ENCODE measurements at places on chromosomes 13 and 19.
A peak's percentile ranks its signal among the peaks of the same experiment; 100 is the strongest.

DNA sequence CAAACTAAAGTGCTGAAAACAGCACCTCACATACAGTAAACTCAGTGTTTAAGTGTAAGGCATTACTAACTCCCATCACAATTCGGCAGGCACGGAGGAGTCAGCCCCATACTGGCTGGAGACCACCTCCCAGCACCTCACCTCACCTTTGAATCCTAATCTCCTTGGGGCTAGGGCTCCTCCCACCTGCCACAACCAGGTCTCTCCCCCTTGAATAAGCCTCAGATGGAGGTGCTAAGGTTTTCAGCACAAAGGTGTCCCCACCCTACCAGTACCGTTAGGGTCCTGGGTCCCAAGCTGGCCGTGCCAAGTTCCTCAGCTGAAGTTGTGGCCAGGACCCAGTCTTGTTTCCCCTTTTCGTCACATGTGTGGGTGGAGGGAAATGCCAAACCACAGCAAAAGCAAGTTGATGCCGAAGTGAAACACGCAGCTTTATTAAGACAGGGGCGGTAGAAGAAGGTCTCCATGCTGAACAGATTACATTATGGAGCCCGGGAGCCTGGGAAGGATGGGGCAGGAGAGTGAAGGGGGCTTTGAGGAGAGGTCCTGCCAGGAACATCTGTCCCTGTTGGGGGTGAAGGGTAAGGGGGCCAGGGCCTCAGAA is at the start of gene IGFLR1:
Gene IGFLR1 (minus strand): TSS at position 332 of the 604 bp plus-strand sequence. CDS start 1,272 bp downstream, outside the sequence.
- DNase-seq: peak; percentile 50

DNA sequence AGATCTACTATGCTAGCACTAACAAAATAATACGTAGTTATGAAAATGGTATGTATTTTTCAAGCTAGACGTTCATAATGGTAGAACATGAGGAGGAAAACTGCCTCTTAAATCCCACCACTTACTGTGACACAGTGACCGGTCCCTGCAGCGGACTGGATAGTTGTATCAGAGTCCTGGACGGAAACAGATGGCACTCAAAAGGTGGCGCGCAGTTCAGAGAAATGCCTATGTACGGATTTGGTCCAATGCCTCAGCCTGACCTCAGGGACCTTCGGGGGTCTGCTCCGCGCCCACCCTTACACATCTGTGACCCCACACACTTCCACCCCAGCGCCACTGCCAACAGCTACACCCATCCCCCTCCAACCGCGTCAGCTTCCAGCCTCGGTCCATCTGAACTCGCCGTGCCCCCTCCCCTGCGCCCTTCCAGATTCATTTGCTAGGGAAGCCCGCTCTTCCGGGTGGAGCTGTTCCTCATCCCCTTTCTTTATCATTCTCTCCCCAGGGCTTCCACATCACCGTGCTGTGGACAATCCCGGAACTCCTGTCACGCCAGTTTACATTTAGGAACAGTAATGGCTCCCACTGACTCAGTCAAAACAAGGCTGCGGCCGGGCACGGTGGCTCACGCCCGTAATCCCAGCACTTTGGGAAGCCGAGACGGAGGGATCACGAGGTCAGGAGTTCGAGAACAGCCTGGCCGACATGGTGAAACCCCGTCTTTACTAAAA is 792 bp upstream of the LENG8 start:
- no peak for DNase-seq

- DNase-seq: no peak
Measured at GRCh38 chr19:12873891-12874745, 7.1 kb downstream of the DNASE2 start.

GRCh38 chr13:106628936-106629659 is 61.2 kb upstream of the ARGLU1 start:
- no peak for DNase-seq

- DNase-seq: no peak
Measured at GRCh38 chr13:99045396-99045795, 67.5 kb upstream of the DOCK9 start.

DNA sequence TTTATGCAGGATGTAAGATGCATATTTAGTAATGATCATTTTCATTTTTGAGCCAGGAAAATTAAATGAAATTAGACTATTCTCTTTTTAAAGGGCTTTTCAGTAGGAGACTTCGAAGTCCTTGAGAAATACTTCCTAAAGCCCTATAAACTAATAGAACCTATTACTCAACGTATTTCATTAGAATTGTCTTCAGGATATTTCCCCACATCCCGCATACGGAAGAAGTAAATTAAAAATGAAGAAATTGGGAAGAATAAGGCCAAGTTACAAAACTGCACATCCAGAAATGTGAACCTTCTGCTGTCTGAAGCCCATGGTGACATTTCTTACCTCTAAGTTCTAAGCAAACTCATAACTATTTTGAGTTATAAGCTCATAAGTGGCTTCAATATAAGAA is 66.5 kb downstream of the RXFP2 start:
- no peak for DNase-seq

GRCh38 chr13:109870274-109870673 is 83.9 kb upstream of the IRS2 start:
- DNase-seq: no peak

- no peak for DNase-seq
Measured at GRCh38 chr13:59734393-59734792, 429.3 kb downstream of the DIAPH3 start.

DNA sequence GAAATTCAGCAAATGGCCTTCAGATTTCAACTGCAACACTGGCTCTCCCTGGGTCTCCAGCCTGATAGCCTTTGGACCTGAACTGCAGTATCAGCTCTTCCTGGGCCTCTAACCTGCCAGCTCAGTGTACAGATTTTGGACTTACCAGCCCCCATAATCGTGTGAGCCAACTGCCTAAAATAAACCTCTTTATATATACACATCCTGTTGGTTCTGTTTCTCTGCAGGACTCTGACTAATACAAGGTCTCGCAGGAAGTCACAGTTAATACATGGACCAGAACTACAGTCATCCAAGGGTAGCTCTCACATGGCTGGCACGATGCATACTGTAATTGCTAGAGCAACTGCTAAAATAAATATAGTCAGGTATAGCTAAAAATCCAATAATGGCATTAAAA is 85.1 kb downstream of the KATNAL1 start:
- DNase-seq: no peak
